ENCODE measurements at places on chromosomes 5 and 9.

- no peak for DNase-seq
These were observed 25.7 kb downstream of the UTP15 start for GRCh38 chr5:73591102-73591695.

DNA sequence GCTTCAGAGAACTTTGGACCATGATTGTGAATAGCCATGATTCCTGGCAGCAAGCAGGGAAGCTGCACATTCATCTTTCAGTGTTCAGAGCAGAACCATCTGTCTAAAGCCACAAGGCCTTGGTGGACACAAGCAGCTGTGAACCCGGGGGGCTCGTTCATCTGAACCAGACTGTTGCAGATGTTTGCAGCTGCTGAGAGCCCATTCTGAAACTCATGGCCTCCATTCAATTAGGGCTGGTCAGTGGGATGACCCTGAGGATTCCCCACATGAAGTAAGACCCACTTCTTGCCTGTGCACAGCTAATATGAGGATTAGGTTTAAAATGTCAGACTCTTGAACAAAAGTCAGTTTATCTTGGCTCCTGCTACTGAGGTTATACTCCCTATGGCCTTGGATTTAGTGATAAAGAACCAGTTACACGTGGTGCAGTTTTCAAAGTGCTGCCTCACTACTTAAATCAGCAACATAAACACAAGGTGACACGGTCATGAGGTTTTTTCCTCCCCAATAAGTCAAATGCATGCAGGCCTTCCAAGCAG is 109.8 kb upstream of the IFNK start:
- DNase-seq: no peak

DNA sequence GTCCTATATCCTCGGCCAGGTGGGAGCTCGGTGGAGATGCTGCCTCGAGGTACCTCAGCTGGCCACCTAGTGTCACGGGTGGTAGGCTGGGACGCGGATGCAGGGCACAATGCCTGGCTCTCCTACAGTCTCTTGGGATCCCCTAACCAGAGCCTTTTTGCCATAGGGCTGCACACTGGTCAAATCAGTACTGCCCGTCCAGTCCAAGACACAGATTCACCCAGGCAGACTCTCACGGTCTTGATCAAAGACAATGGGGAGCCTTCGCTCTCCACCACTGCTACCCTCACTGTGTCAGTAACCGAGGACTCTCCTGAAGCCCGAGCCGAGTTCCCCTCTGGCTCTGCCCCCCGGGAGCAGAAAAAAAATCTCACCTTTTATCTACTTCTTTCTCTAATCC is 2.0 kb downstream of the PCDHGC3 start:
- no peak for DNase-seq

- DNase-seq: no peak
These were observed 136.9 kb downstream of the DIRAS2 start for GRCh38 chr9:90505695-90506094.

DNA sequence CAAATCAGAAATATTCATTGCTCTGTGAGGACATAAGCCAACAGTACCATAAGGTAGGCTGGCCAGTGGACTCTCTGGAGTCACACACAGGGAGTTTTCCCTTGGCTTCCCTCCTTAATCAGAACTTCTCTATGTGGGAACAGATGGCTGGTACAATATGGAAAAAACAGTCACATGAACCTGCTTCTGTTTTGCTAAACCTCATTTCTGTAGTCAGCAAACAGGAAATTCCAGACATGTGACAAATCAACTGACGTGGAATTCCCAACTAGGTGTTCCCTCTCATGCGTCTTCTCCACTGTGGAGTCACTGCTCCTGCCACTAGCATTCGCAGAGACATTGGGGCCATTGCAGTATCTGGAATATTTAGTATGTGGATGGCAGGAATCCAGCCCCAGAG is 617.6 kb downstream of the KIF4B start:
- no peak for DNase-seq

- no peak for DNase-seq
These were observed 58.0 kb downstream of the SLC22A5 start for GRCh38 chr5:132427281-132428146.

DNA sequence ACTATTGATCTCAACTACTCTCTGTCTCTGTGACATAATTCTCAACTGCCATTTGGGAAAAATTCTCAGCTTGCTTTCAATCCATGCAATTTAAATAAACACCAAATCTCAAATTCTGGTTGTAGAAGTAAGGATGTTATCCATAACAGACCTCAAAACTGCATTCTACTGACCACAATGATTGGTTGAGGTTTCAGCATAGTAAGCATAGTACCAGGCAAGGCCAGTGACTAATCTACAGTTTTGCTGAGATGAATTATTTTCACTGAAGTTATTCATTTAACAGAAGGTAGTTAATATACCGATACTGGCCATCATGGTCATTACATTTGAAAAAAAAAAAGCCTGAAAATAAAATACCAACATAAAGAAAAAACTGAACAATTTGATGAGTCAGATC is 488.0 kb upstream of the CDH18 start:
- DNase-seq: no peak

GRCh38 chr5:55821731-55822512 is 29.2 kb upstream of the IL31RA start:
- DNase-seq: no peak

DNA sequence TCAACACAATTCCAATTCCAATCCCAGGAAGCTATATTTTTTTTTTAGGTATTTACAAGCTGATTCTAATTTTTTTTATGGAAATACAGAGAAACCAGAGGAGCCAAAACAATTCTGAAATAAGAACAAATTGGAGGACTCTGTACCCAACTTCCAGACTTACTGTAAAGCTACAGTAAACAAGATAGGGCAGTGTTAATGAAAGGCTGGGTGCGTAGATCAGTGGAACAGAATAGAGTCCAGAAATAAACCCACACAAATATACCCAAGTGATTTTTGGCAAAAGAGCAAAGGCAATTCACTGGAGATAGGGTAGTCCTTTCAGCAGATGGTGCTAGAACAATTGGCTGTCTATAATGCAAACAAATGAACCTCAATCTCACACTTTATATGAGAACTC is 50.6 kb downstream of the WHRN start:
- DNase-seq: no peak

- no peak for DNase-seq
These were observed 17.2 kb downstream of the SPTLC1 start for GRCh38 chr9:92097997-92098482.

DNA sequence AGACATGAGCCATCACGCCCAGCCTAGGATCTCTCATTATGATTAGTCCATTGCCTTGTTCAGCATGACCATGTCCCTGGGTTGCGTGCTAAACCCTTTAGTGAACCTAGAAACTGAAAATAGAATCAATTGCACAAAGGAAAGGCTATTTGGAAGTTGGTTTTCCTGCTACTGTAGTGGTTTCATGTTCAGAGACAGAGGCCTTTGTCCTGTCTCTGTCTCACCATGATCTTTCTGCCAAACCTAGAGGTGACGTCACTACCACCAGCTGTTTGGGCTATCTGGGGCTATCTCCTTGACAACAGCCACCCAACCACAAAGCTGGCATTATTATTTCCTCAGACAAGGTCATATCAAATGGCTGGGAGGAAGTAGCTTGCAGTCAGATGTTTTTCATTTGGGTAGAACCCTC is 4.0 kb upstream of the CDK5RAP2 start:
- DNase-seq: no peak

DNA sequence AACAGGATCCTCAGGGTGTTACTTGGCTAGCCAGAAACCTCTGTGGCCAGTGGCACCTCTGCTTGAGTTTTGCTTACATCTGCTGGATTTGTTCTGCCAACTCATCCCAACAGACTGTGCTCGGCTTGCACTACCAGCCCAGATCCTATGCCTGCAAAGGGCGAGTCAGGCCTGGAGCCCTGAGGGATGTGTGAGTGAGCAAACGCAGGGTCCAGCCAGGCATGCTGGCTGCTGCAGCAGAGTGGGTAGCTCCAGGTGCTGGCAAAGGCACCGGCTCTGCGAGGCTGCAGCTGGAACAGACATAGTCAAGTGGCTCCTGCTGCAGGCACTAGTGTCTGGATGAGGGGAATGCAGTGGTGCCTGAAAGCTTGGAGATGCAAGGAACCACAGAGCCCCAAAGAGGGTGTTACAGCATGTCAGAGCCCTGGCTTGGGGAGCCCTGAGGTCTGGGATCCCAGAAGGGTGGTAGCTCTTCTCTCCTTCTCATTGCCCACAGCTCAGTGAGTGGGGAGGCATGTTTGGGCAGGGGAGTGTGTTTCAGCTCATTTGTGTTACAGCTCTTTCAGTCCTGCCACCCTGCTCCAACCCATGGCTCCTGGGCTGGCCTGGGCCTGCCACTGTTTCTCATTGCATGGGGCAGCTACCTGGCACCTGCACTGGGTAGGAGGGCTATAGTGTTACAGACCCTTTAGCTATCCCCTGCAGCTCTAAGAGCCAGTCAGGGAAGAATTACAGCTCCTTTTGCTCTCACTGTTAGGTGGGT is 332.6 kb downstream of the TAF11L14 start:
- no peak for DNase-seq

DNA sequence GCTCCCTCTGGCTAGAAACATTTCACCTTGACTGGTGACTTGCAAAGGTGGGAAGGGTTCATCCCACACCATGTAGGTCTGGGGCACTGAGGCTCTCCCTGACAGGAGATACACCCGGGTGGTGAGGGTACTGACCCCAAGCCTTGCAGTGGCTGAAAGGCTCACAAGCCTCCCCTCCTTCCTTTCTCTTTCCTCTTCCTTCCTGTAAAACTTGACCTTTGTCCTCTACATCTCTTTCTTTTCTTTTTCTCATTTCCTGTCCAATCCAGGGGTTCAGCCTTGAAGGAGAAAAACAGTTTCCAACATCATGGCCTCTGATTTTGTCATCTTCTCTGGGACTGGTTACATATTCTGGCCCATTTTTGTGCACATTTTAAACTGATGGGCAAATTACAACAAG is 16.6 kb downstream of the FBP2 start:
- DNase-seq: no peak

DNA sequence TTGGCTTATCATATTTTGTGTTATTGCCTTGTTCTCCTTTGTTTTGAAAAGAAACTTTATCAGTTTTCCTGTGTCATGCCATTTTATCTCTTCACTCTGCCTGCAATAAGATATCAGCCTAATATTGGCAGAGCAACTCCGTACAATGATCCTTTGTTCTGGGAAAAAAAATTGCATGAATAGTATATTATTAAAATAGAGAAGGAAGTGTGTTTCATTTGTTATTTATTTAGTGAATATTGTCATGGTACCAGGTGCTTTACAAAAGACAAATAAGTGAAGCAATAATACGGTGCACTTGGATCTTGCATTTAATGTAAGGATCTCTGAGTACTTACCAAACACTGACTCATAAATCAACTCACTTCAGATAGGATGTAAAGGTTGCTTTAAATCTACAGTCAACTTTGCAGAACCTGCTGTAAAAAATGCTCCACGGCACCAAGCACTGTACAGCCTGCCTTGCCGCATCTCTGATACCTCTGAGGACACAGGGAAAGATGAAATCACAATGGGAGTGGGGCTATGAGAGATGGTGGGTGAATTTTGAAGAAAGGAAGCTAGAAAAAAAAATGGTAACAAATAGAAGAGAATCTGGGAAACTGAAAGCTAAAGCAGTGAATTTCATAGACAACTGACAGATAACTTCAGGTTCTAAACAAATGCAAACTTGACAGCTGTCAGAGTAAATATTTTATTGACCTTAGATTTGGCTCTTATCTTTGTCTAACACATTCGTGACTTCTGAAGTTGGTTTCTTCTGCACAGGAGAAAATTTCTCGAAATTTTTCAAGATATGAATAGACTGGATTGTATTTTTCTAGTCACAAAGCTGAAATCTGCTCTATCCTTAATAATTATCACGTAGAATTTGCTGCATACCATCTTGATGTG is 232.1 kb downstream of the ENC1 start:
- no peak for DNase-seq

DNA sequence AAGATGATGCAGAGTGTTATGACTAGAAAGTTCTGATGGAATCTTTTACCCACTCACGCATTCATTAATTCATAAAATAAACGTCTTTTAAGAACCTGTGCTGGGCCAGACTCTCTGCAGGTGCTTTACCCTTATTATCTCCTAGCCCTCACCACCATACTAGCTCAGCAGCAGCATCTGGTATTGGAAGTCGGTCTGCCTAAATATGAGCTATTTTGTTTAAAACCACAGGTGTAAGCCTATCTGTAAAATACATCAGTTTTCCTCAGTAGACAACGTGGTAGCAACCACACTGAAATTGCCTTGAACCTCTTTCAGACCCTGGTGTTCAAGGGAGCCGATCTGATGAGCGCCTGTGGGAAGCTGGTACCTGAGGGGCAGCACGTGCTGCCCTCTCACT is 69.4 kb downstream of the PPIC start:
- DNase-seq: no peak

DNA sequence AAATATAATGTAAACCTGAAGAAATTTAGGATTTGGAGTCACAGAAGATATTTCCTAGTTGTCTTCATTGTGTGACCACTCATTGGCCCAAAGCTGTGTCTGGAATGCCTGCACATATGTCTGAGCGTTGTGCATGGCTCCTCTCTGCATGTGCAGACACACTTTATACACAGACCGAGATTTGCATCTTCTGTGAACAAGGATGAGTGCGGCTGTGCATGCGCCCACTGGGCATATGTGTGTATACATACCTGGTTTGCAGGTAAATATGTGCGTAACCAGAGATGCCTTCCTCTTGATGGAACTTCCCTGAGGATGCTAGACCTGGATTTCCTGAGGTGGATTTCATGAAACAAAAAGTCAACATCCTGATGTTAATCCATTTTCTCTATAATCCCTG is 19.1 kb downstream of the PHF2 start:
- DNase-seq: no peak

DNA sequence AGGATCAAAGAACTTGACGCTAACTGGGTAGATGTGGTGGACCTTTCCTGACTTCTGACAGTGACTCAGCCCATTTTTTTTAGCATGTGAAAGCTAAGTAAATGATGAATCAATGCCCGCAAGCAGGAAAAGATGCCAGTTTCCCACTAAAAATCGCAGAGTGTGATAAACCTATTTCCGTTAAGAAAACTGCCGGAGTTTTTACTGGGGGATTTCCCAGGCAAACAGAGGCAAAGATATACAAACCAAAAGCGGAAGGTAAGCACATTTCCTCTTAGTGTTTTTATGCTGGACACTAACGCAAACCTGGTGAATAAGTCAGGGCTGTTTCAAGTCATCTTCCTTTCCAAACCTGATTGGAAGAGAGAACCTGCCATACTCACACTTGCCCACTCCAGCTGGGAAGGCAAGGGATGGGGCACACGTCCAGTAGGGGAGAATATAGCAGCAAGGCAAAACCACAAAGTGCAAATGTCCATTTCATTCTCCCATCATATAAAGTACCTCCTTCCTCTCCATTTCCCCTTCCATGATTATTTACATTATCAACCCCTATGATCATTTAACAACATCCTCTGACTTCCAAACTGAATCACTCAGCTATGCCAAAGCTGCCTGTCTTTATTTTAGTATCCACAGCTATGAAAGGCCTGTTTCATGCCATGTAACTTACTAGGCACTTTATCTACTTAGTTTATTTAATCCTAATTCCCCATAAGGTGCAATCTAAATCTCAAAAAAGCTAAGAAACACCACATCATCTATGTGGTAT is 349.7 kb upstream of the RFX3 start:
- no peak for DNase-seq

GRCh38 chr9:135743546-135744332 is 41.8 kb downstream of the KCNT1 start:
- no peak for DNase-seq

GRCh38 chr5:84430863-84431663 is 46.4 kb upstream of the EDIL3 start:
- no peak for DNase-seq

GRCh38 chr5:115478281-115478680 is 66.3 kb downstream of the FEM1C start:
- no peak for DNase-seq

- no peak for DNase-seq
These were observed 196.8 kb downstream of the ANXA1 start for GRCh38 chr9:73348471-73348870.

Data from cortex of kidney (tissue), 1 donor.